Renal cortical epithelial cell (primary cell): ENCODE measurements at places on chromosomes 12 and 14. TPM values are rescaled to one million over a fixed set of nuclear protein-coding genes. Genes with fewer than 3 reads are reported as not detected.

KRT6B gene
- 0.05 and 2.1 TPM in 2 replicates for total RNA-seq

DNA sequence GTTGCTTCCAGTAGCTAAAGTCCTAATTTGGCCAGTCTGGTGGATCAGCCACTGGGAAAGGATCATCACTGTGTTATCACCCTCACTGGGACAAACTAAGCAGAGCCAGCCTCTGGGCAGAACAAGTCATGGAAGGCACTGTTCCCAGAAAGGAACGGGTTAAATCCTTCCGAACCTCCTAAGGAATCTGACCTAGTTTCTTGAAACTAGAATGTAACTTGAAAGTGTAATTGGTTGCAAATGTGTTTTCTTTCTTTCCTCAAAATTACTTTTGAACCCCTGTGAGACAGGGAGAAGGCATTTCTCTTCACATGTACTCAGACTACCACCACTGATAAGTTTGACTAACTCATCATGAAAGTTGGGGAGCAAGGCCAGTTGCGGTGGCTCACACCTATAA, 18.7 kb upstream of the KICS2 start:
- no peak for DNase-seq

DNA sequence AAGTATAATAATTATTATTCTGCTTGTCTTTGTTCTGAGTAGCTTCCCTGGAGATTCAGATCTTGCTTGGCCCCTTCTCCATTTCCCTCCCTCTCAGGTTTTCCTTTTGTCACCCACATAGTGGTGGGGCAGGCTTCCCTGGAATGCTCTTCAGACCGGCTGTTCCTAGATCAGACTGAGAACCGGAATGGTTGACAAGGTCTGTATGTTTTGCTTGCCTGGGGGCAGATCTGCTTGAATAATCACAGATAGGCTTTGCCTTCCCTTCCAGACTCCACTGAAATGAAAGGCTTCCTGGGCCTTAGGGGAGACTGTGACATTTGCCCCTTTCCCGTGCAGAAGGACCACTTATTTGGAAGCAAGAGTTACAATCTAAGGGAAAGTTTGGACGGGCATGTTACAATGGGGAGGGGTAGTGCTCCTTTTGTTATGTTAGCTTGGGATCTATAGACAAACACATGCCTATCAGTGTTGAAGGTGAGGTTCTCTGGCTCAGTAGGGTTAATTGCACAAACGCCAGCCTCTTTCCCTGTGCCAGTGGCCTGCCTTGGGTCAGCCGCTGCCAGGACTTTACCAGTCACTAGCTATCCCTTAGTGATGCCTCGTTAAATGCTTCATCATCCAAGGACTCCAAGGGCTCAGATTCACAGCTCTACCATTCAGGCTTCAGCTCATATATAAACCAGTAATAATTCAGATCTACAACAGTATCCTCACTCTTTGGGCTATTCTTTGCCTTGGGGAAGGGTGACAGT, 178.6 kb downstream of the SNAPC1 start:
- peak; percentile 79 for DNase-seq

DNA sequence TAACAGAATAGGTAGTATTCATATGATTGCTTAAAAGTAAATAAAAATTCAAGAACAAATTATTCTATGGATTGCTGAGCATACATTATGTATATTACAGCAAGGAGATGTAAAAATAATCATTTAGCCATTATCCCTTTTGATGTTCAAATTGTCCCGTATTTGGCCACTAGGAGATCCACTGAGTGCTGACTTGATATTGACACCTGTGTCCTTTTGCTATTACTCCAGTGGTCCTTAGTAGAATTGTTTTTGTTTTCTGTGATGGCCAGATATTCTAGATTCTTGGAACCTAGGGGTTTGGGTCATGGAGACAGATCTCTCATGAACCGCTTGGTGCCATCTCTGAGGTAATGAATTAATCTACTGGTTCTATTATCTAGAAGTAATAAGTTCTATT, 16.8 kb downstream of the ERO1A start:
- no peak for DNase-seq

DNA sequence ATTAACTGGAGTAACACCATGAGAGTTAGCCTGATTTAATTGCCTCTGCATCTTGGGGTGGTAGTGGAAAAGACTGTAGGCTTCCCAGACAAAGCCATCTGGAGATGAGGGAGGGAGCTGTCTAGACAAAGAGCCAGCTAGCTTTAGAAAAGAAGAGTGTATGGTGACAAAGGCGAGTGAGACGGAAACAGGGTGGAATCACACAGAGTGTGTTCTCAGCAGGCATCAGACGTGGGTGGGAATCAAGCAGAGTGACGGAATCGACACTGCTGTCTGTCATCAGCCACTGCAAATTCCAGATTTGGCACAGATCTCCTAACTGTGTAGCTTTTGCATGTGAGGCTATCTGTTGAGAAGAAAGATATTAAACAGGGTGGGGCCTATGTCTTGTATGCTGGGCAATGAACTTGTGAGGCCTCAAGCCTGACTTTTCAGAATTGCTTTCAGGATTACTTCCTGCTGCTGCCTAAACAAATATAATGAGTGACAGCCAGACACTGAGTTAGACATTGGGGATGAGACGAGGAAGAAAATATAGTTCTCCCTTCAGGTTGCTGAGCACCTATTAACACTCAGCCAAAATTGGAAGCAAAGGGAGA, 236.5 kb upstream of the GRIP1 start:
- no peak for DNase-seq

DNA sequence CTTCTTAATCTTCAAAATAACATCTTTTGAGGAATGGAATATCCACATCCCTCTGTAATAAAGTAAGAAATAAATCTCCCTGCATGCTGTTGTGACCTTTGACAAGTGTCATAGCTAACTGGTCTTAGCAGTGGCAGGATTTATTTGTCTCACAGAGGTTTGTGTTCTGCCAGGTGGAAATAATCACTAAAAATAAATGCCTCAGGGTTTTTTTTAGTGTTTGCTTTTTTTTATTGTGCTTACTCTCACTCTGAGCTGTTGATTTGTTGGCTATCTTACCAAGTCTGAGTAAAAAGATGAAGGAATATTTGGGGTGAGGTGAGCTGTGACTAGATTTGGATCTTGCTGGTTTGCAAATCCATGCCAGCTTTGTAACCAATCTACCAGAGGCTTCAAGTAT, 285.4 kb downstream of the ALG10B start:
- DNase-seq = peak; percentile 26

DNA sequence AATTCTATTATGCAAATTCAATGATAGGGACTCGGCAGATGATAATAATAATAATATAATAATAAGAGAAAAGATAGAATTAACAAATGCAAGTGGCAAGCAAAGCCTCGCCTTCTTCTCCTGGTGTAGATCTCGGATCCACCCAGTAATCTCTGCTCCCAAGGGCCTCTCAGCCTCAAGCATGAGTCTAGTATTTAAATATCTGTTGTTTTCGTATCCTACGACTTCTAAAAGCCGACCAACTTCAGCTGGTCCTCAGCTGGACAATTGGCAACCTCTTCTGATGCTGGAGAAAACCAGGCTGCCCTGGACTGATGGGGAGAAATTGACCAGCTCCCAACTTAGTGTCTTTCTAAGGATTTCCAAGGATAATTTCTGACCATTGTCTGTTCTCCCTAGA, 14.0 kb upstream of the MAP1LC3B2 start:
- DNase-seq = no peak

DNA sequence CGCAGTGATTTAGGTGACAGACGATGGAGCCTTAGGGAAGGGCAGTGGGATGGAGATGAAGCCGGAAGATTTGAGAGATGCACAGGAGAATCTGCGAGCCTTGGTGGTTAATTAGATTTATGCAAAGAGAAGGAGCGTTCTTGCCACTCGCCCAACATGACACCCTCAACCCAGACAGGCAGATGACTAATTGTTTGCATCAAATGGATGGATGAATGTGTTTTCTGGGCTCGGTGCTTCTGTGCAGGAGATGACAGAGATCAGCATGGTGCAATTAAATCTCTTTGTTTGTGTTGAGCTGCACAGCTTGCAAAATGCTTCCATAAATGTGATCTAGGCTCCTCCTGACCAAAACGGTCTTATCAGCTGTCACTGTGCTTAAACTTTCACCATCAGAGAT, 202.3 kb upstream of the PRMT8 start:
- DNase-seq = no peak

DNA sequence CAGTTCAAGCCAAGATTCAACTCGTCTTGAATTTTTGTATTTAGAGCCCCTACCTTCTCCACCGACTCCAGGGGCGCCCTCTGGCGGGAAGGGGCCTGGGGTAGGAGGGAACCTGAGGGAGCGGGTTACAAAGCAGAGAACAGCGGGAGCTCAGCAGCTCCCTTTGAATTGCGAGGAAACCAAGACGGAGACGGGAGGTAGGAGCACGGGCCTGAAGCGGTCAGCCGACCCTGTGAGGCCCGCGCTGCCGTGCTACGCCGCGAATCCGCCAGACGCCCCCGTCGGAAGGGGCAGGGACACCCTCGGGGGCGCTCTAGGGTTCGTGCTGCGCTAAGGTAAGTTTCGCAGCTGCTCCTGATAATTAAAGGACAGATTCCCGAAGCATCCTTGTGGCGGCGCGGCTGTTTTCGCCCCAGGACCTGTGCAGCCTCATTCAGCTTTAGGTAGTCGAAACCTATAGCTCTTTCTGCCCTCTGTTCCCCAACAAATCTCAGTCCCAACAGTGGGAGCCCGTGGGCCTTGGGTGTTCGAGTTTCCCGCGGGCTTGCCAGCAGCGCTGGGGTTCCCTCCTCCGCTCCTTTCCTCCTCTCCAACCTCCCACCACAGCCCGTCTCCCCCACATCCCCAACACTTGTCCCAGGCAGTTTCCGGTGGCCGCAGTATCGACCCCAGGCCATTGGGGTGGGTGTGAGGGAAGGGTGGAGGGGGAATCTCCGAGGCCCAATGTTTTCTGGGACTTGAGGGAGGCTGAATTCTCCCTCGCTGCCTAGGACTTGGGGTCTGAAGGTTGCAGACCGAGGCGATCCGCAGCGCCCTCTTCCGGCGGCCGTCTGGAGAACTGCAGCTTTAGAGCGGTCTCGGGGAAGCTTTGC, 5.1 kb upstream of the NKX2-1 start:
- peak; percentile 9 for DNase-seq

MYO1A gene
- not detected in 2 replicates for total RNA-seq

DNA sequence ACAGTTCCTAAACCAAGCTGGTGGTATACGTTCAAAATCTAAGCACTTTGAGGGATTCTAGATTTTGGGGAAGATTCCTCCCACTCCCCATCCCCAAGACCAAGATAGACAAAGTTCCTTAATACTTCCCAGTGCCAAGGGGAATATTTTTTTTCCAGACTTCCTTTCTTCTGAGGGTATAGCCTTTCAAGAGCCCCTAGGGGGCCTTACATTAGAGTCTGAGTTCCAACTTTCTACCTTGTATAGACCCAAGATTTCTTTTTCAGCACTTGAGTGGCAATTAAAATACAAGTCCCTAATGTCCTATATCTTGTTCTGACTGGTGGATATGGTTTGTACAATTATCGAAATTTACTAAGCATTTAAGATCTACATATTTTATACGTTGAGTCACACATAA, 28.7 kb upstream of the SOS2 start:
- no peak for DNase-seq

DNA sequence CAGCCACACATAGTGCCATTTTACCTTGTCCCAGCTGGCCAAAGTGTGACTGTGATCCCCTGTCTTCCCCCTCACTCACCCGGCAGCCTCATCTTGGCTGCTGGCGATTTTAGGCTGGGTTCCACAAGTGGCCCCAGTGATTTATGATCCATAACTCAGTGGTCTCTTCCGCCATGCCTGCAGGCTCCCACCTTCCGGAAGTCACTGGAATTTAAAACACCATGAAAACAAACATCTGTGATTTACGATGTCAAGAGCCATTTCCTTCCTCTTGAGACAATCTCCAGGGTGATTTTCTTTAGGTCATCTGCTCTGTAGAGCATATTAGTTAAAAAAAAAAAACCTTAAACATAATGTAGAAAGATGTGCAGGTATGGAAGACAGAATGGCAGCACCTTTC, 282.3 kb downstream of the CACNA1C start:
- peak; percentile 21 for DNase-seq

GRCh38 chr14:97930166-97930565, 1133.0 kb downstream of the VRK1 start:
- no peak for DNase-seq

CD4 gene
- 0.10 TPM in 1 of 2 replicates, not detected in the other for total RNA-seq

DNA sequence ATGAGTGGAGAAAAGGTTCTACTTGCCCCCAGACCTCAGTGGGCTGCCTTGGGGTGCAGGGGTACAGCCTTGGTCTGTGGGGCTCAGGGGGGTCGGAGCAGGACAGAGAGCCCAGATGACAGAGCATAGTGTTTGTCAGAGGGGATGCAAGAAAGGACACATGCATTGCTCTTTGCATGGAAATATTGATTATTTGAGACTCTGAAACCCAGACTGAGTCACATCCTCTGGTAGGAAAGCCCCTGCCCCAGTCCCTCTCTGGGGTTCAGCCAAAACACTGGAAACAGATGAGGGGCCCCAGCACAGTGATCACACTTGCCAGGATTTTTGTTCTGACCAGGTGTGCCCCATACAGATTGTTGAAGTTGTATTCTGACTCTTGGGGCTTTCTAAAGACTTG, 1094.4 kb downstream of the BCL11B start:
- DNase-seq = no peak

CAPZA3 gene
- total RNA-seq = not detected in 2 replicates

- DNase-seq = no peak
Observed at GRCh38 chr12:44377443-44378187, 498.5 kb downstream of the NELL2 start.

DNA sequence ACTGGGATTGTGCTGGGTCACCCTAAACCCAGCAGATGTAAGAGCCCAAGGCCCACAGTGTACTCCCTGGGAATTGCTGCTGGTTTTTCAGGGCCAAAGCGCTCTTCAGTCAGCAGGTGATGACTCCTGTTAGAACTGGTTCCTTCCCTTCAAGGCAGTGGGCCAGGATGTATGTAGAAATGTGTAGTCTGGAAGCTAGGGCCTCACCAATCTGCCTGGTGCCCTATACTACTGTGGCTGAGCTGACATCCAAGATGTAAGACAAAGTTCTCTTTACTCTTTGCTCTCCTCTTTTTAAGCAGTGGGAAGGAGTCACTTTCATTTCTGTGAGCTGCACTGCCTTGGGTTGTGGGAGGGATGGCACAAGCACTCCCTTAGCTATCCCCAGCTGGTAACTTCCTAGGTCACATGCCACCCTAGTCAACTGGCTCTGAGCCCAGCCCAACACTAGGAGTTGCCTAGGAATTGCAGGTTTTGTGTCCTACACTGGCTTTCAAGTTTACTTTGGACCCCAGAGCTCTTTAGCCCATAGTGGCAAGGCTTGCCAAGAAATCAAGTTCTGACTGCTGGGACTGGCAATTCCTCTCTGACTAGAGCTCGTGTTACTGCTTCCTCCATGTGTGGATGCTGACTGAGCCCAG, 249.2 kb downstream of the C12orf50 start:
- peak; percentile 76 for DNase-seq

GRCh38 chr12:27780612-27781408, 774 bp upstream of the MANSC4 start:
- peak; percentile 71 for DNase-seq

GRCh38 chr12:5230156-5230555, 186.5 kb downstream of the KCNA5 start:
- DNase-seq = no peak

ACRBP gene
- 0.15 and 0.17 TPM in 2 replicates for total RNA-seq
